ENCODE measurements at places on chromosomes 4 and X.

GRCh38 chr4:16503421-16504100 lies 277.3 kb upstream of the TAPT1 start:
- DNase-seq: no peak

DNA sequence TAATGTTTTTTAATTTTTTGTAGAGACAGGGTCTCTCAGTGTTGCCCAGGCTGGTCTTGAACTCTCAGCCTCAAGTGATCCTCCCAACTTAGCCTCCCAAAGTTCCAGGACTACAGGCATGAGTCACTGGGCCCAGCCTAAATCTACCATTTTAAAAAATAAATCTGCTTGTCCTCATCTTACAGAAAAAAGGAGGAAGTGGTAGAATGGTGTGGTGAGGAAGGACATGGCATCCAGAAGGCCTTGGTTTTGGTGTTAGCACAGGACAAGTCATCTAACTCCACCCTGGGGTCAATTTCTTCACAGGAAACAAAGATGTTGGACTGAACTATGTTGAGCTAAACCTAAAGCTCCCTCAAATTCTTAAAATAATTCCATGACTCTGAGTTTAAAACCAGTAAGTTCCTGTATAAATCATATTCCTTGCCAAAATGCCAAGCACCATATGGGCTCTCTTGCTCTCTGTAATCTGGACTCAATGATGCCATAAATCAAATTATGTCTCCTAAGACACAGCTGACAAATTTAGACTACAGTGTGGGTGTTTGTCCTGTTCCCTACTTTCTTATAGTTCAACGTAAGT lies 253.9 kb upstream of the NOCT start:
- no peak for DNase-seq

DNA sequence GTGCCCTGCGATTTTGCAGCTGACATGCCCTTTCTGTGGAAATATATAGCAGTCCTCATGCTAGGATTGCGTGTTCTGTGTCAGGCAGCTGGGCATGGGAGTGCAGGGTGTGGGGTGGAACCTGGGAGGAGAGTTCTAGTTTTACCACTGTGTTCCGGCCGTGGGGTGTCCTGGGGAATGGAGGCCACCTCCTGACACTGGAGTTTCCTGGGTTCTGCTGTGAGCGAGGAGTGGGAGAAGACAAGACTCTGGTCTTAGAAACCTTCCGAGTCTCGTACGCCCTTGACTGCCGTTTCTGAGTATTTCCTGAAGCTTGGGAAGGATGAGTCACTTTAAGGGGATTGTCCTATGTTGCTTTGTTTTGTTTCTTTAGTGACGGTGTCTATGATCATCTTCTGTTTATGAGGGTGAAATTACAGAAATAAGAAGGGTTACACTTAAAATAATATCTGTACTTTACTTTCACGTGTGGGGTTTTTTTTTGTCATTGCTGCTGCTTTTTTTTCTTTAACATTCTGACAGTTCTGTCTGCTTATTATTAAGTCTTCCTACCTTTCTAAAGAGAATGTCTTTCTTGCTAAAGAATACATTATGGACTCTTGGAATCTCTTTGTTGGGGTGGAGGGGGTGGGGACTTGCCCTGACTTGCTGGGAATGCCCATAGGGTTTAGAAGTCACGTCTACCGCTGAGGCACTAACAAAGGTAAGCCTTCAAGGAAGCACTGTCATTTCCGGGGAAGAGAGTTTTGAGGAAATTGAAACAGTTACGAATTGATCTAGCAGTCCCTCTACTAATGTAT lies 19.1 kb downstream of the CD99 start:
- DNase-seq: no peak

DNA sequence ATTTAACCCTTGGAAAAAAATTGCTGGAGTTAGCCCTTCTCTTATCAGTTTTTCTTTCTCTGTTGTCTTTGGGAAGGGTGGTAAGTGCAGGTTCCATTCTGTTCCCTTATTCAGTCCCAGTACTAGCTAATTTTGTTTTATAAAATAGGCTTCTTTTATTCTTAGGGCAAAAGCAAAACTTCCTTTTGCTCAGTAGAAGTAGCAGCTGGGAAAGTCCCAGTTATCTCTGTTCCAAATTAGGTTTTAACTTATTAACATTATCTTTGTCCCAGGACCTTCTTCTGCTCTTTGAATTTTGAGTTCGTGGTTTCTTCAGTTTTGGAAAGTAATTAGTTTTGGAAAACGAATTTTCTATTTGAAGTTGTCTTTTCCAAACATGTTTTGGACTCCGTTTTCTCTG lies 61.1 kb downstream of the BANK1 start:
- DNase-seq: no peak

DNA sequence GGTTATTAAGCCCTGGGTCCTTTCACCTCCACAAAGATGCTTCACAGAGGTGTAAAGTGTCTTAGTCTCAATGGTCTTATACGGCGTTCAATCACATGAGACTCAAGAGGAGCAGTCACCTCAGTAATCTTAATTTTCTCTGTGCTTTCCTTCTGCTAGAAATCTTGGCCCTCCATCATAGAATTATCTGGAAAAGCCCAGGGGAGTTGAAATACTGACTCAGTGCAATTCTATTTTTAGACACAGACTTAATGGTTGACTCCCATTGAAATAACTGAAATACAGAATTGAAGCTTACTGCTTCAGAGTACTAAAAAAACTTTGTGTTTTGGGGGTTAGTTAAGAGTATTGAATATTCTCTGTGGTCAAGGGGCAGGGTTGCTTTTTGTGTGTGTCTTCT lies 94.5 kb upstream of the IL15 start:
- DNase-seq: no peak

- DNase-seq: no peak
Measured at GRCh38 chr4:82373486-82373815, 340 bp downstream of the HNRNPD start.

- DNase-seq: no peak
Measured at GRCh38 chr4:22482250-22483127, 33.4 kb downstream of the ADGRA3 start.

GRCh38 chr4:94934864-94935263 lies 177.1 kb downstream of the BMPR1B start:
- no peak for DNase-seq
